ENCODE measurements at places on chromosomes 16 and 17.

- no peak for DNase-seq
Measured at GRCh38 chr16:70770626-70771552, 30.1 kb downstream of the VAC14 start.

DNA sequence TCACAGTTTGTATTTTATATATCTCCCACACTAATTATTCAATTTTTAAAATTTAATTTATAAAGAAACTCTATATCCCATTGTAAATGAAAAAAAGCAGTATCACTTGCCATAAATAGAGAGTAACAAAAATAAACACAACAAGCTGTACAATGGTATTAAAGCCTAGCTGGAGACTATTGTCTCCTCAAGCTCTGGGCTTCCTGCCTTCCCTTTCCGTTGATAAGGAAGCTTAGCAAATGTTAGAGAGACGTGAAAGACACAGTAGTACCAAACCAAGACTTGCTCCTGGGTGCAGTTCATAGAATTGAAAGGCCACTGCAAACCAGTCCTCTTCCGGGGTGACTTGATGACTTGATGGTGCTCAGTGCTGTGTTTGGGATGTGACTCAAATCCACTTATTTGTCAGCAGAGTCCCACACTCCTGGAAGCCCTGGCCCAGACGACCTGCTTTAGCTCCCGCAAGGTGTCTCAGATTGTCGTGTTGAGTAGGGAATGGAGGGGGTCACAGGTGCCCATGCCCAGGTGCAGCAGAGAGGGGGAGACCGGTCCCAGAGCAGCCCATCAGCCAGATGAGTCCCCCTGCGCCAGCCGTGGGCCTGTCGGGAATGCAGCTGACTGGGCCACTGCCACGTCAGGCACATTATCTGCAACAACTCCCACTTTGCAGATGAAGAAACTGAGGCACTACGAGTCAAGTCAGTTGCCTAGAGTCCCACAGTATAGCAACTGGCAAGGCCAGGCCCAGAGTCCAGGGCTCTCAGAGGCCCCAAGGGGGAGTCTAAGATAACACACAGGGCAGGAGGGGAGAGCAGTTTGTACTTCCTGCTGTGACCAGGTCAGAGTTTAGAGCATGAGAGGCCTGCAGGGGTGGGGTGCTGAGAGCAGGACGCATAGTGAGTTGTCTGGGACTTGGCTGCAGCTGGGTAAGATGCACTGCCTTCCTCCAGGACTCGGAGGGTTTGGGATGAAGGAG lies 40.5 kb downstream of the PSME3IP1 start:
- no peak for DNase-seq

DNA sequence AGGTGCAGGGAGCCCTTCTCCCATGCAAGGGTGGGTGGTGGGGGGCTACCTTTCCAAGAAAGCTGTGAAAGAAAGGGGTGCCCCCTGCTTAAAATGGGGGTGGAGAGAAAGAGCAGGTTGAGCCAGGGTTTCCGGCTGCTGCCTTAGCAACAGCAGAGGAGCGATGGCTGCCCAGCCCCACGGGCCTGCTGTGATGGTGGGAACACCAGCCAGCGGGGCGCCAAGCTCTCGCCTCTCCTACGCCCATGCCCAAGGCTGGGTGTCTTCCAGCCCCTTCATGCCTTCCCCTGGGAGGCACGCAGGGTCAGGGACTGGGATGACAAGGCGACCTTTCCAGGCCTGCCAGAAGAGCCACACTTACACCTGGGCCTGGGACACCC lies 3.0 kb downstream of the FMNL1 start:
- no peak for DNase-seq

- DNase-seq: no peak
Measured at GRCh38 chr16:56355221-56355620, 70.1 kb downstream of the AMFR start.

- no peak for DNase-seq
Measured at GRCh38 chr17:83062818-83063671, 16.4 kb upstream of the METRNL start.

Data from left renal cortex interstitium (tissue), 4 donors.